Fibroblast of skin of left quadriceps (primary cell): ENCODE measurements at places on chromosomes 13 and 19.

GRCh38 chr13:20826843-20827560, 53.2 kb upstream of the EEF1AKMT1 start:
- DNase-seq: peak; percentile 44

GRCh38 chr13:67087527-67087926, 142.6 kb downstream of the PCDH9 start:
- DNase-seq: no peak

DNA sequence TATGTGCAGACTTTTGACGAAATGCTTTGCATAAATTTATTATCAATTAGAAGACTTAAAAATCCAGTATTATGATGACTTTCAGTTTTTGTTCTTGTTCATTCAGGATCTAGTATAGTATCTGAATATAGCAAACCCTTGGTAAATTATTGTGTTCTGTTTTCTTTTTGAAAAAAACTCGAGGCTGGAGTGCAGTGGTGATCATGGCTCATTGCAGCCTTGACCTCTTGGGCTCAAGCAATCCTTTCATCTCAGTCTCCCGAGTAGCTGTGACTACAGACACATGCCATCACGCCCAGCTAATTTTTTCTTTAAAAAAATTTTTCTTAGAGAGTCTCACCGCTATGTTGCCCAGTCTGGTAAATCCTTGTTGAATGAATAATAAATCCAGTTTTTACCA, 4.6 kb downstream of the FARP1 start:
- no peak for DNase-seq

DNA sequence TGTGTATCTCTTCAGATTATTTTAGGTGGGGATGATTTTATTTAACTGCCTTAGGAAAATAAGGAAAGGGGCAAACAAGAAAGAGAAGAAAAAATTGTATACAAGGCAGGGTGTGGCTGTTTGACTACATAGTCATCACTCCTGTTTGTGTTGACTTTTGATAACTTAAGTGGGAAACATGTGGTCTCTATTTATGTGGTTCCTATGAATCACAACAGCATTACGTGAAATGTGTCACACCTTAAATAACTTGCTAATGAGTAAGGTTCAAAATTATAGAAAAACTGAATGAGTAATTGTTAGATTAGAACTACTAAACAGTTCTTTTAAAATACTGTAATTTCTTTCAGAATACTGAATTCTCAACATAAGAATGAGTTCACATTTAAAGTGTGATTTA, 69.3 kb downstream of the LMO7 start:
- peak; percentile 20 for DNase-seq

DNA sequence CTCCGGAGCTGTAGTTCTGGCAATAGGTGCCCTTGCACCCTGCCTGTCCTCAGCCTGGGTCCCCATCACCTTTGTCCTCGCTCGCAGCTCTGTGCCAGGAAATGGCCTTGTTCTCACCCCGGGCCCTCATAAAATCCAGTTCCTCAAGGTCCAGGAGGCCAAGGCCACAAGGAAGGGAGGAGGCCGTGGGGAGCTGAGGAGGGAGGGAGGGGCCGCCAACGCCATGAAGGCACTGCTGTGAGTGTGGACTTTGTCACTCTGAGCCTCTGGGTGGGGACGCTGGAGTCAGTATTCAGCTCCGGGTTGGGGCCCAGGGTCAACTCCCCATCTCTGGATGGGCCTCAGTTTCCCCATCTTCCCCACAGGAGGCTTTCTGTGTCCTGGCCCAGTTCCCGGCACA, 9.2 kb upstream of the GNA11 start:
- DNase-seq: no peak

DNA sequence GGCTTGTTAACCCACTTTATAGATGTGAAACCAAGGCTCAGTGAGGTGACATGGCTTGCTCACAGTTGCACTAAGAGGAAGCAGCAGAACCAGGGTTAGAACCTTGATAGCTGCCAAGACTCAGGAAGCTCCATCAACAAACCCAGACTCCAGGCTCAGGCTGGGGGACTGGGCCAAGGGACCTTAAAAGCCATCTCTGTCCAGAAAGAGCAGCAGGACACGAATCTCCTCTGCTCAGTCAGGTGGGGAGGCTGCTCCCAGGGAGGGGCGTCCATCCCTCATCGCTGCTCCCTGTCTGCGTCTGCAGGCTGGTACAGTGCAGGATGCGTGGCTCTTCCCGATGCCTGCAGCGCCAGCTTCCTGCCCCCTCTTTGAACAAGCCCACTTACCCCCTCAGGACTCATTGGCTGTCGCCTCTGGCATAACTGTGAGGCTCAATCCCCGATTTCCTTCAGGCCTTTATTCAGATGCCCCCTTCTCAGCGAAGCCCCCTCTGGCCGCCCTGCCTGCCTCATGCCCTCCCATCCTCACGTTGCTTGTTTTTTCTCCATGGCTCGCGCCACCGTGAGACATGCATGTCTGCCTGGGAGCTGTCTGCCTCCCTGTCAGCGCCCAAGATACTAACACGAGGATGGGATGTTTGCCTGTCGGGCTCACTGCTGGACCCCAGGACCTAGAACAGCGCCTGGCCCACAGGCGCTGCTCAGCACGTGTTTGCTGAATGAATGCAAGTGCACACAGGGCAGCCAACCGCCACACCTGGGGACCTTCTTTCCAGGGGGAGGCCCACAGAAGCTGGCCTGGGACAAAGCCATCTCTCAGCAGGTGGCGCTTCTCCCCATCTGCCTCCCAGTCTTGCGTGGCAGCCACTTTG, 21.5 kb downstream of the AKT2 start:
- DNase-seq: no peak

GRCh38 chr19:7534531-7535046, 928 bp upstream of the PNPLA6 start:
- DNase-seq: peak; percentile 65
